Activated CD4-positive, alpha-beta memory T cell treated with anti-CD3 and anti-CD28 coated beads for 36 hours (primary cell): ENCODE measurements at places on chromosomes 7 and 10.

- no peak for DNase-seq
These were observed 244.5 kb downstream of the KIAA1217 start for GRCh38 chr10:24453404-24453830.

GRCh38 chr10:25047591-25048301 lies 31.3 kb downstream of the THNSL1 start:
- no peak for DNase-seq

DNA sequence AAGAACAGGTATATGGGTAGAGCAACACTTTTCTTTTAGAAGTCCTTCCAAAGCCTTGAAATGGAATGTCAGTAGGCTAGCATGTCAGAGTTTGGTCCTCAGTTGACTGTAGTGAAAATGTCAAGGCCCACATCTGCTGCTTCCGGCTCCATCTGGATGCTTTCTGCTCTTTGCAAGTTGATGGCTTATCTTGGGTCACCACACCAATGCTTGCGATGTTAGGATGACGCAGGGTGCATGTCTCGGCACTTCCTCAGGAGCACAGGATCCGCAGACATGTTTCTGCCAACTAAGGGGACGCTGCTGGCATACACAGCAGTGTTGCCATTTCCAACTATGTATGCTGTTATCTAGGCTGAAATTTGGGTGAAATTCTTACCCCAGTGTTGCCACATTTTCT lies 14.0 kb upstream of the HBP1 start:
- DNase-seq: no peak

DNA sequence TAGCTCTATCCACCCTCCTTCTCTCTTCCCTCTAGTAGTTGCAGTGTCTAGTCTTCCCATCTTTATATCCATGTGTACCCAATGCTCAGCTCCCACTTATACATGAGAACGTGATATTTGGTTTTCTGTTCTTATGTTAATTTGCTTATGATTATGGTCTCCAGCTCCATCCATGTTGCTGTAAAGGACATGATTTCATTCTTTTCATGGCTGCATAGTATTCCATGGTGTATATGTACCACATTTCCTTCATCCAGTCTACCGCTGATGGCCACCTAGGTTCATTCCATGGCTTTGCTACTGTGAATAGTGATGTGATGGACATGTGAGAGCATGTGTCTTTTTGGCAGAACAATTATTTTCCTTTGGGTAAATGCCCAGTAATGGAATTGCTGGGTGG lies 6.5 kb downstream of the PRSS2 start:
- no peak for DNase-seq

DNA sequence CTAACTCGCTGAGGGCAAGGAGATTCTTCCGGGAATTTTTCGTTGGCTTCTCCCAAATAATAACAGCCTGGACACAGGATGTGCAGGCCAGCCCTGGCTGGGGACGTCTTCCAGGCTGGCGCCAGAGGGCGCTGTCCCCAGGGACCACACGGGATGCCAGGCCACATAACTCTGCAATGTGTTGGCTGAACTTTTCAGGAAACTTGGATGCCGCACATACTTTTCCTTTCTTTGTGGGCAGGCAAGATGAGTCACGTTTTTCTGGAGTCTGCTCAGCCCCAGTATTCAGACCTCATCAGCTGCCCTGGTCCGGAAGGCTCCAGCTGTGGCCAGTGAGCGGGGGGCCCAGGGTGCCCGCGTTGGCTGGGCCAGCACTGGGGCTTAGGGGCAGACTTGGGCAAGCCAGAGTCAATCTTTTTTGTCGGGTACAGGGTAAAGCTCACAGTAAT lies 122.7 kb downstream of the PRKAG2 start:
- DNase-seq: peak; percentile 35

DNA sequence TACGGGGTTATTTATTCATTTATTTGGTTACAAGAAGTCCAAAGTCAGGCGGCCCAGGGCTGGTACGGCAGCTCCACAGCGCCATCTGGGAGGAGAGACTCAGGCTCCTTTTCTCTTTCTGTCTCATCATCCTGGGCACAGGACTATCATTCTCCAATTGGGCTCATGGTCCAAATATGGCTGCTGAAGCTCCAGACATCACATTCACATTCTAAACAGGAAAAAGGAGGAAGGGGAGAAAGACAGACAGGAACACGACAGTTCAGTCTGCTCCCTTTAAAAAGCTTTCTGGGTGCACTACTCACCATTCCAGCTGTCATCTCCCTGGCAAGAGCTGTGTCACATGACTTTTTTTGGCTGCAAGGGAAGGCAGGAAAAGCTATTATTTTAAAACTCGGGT lies 74.4 kb upstream of the PDZD8 start:
- DNase-seq: no peak

- DNase-seq: no peak
These were observed 122.3 kb downstream of the ADCY1 start for GRCh38 chr7:45696476-45696875.

DNA sequence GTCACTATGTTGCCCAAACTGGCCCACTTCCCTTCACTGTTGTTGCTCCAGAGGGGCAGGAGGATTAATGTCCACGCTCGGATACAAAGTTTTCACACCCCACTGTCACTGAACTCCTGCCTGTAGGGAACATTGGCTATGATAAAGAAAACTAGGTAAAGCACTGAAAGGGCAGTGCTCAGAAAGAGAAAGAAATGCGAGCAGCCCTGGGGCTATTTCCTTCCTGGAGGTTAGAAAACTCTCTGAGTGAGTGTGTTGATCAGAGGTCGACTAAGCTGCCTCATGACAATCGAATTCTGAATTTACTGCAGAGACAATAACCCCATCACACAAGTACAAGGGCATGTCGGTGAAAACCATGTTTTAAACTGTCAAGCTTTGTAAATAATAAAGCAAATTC lies 227.2 kb upstream of the PITRM1 start:
- no peak for DNase-seq

DNA sequence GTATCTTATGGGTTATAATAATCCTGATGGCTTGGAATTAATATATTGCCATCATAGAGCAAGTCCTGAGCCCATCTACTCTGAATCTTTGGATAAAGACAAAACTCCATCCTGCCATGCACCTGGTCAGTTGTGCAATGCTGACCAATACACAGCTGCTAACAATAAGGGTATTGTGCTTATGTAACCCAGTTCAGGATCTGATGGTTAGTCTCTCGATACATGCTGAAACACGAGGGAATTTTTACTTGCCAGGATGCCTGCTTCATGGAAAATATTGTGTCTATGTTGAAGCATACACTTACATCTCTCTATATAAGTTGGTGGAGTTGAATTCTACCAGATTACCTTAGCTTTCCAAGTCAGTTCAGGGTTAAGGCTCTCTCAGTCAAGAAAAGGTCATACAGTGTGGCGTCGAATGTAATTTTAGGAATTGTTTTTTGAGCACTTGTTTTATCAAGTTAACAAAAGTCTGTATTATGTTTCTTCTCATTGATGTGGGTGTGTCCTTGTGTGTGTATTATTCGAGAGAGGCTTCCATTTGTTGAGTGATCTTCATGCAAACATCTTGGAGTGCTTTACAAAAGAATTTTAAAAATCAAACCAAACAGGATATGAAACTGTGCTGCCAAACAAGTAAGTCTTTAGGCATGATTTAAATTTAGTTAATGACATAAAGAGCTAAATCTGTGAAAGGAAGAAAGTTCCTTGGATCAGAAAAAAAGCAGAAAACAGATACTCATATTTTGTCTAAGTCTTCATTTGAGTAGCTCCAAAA lies 449.1 kb downstream of the SUGCT start:
- no peak for DNase-seq

- no peak for DNase-seq
These were observed 9.9 kb downstream of the ARHGAP22 start for GRCh38 chr10:48594803-48595538.
